ENCODE measurements at places on chromosomes 12 and 14.
A peak's percentile ranks its signal among the peaks of the same experiment; 100 is the strongest.

DNA sequence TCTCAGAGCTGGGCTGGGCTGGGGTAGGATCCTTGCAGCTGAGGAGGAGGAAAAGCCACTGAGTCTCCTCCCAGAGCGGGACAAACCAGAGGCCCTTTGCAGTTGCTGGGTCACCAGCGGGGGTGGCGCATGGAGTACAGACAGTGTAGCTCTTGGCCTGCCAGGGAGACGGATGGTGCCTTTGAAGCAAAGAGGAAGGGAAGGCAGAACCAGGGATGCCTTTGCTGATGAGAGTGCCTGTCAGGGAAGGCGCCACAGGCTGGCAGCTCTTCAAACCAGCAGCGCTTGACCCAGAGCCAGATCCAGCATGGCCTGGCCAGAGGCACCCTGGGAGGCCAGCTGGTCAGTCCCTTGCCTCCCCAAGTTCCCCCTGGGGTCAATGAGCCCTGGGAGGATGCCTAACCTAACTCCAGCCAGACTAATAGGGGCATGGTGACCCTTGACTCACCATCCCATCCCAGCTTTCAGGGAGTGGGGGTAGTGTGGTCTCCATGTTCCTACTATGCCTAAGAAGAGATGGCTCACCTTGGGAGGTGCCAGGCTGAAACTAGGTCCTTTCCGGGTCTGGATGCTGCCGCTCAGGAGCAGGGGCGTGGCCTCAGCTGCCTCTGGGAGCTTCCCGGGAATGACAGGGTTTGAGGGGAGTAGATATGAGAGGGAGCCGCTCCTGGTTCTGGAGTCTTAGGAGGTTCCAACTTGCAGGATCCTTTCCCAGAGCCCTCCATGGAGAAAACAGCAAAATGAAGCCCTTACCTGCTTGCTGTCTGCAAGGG lies 19.8 kb downstream of the VASH1 start:
- no peak overlapping the region for H3K27ac ChIP-seq
- no peak overlapping the region for H3K4me3 ChIP-seq
- H3K4me1 ChIP-seq = no peaks in the 10 kb centered on the region
- peaks cover 48% of the 10 kb centered on the region for H3K36me3 ChIP-seq
- no peak for DNase-seq

DNA sequence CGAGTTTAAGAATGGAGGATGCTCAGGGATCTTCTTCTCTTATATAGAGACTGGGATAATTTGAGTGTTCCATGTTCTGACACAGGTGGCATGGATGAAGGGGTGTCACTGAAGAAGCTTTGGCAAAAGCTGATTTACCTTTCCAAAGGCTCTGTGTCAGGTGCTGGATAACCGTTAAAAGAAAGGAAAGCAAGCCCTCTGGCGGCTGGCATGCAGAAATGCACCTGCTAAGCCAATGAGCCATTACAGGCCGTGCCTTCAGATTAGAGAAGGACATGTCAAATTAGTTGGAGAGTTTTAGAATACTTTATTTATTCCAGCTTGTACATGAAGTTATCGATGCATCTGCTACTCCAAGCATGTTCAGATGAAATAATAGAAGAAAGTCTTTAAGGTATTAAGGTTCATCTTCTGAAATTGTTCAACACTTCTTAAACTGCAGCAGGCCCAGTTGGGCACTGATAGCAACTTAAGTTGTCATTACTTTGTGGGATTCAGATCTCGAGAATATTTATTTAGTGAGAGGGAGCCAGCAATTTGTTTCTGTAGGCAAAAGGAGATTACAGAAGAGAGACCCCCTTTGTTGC lies 678.2 kb downstream of the NRXN3 start:
- no peaks in the 10 kb centered on the region for H3K4me1 ChIP-seq
- no peak overlapping the region for H3K4me3 ChIP-seq

DNA sequence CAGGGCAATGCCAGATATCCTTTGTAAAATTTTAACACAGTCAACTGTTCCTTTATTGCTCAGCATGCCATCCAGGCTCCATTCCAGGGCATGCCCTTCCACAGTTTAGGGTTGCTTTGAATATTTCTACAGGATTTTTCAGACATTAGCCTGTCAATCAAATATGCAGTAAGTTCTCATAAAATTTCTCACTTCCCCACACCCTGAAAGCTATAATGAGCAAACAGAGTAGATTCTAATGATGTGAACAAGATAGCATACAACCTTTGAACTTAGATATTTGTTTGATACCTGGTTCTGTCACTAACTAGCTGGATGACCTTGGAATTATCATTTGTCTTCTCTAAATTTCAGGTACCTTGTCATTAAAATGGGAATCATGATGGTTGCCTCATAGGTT lies 251.2 kb downstream of the SYT1 start:
- no peaks in the 10 kb centered on the region for H3K27me3 ChIP-seq
- no peak overlapping the region for H3K27ac ChIP-seq
- DNase-seq = no peak
- H3K4me1 ChIP-seq = no peaks in the 10 kb centered on the region

GRCh38 chr12:100986595-100987547 lies 192.3 kb downstream of the ANO4 start:
- no peak for DNase-seq
- H3K27me3 ChIP-seq = no peaks in the 10 kb centered on the region
- no peak overlapping the region for H3K27ac ChIP-seq
- no peaks in the 10 kb centered on the region for H3K4me1 ChIP-seq

DNA sequence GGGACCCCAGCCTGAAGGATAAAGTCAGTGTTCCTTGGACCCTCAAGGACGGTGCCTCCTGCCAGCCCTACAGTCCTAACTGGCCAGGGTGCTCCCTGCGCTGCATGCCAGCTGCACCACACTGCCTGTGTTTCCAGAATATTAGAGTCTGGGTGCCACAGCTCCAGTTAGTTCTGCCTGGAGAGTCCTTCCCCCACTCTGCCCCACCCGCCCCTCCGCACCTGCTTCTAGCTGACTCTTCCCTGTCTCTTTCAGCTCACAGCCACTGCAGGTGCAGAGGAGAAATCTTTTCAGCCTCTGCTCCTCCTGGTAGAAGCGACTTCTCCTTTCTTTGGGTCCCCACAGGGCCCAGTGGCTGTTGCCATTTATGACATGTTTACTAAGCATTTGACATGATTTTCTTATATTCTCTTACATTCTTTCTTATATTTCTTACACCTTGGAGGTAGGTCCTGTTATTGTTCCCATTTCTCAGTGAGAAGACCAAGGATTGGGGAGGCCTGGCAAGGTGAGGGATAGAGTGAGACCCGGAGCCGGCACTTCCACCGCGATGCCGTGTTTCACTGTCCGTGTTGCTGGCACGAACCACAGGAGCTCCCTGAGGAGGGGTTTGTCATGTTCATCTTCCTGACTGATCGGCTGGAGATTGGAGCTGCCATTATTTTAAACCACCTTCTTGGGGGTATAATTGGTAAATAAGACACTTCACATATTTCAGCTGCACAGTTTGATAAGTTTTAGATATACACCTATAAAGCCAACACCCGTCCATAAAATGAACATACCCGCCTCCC lies 29.4 kb downstream of the SYNE3 start:
- no peaks in the 10 kb centered on the region for H3K4me1 ChIP-seq
- H3K27me3 ChIP-seq = peaks cover 3% of the 10 kb centered on the region
- DNase-seq = no peak
- H3K27ac ChIP-seq = no peak overlapping the region
- no peak overlapping the region for H3K4me3 ChIP-seq

DNA sequence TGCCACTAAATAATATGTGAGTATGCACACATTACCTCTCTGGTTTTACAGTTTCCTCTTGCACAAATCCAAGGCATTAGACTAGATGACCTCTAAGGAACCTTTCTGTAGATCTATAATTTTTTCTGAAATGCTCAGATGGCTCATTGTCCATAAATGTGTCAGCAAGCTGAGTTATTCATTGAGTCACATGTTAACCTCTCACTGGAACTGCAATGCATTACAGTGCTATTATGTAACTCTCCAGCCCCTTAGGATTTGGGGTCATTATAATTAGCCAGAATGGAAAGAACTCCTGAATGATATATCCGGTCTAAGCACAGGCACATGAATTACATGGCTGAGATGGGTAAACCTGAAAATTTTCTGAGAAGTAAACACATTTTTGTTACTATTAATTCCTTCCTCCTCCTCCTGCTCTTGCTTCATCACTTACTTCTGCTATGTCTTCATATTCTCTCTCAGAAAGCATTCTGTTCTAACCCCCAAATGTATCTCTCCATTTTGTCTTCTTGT lies 20.3 kb upstream of the DRAM1 start:
- H3K4me3 ChIP-seq = no peak overlapping the region

GRCh38 chr12:119100933-119101332 lies 77.8 kb upstream of the HSPB8 start:
- no peak overlapping the region for H3K27ac ChIP-seq

- peak overlapping the region; percentile 97 for H3K27ac ChIP-seq
- H3K4me3 ChIP-seq = peak overlapping the region; percentile 81
- no peak for DNase-seq
- H3K27me3 ChIP-seq = no peaks in the 10 kb centered on the region
These were observed 1.4 kb downstream of the MDM2 start for GRCh38 chr12:68809190-68810026.

DNA sequence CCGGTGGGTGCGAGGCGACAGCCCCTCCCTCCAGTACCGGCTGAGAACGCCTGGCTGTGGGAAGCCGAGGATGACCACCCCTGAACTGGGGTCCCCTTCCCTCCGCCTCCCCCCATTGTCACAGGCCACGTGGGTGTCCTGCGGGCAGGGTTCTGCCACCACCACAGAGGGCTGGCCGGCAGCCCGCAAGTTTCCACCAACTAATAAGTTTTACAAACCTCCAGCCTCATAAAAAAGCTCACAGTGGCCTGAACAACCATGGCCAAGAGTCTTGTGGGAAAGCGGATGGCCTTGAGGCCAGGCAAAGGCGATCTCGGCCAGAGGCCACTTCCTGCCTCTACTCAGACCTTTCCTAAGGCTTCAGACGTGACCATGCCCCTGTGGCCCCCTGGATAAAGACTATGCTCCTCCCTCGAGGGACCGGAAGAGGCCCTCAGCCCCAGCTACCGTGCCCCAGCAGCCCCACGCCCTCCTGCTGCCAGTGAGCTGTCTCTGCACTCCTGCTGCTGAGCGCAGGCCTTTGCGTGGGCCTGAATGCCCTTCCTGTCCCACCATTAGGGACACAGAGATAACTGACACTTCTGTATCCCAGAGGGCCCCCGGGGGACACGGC lies 46.1 kb upstream of the DLK1 start:
- H3K4me3 ChIP-seq = no peak overlapping the region
- H3K27me3 ChIP-seq = peaks cover 14% of the 10 kb centered on the region
- H3K4me1 ChIP-seq = no peaks in the 10 kb centered on the region
- H3K27ac ChIP-seq = no peak overlapping the region

DNA sequence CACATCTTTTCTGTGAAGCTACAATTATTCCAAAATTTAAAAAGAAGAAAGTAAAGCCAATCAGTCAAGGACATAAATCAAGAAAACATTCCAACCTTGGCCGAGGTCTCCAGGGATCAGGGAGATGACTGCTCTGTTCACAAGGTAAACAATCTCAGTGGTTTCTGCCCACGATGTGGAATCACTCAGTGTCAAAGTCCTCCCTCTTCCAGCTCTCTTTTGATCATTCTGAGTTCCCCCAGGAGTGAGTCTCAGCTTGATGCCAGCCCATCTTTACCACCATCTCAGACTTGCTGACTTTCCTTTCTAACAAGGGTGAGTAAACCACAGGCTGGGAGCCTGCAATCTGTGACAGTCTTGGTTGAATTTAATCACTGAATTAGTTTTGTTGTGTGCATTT lies 4.8 kb upstream of the SERPINA9 start:
- no peak overlapping the region for H3K4me3 ChIP-seq
- DNase-seq = no peak
- H3K27me3 ChIP-seq = no peaks in the 10 kb centered on the region
- H3K36me3 ChIP-seq = no peaks in the 10 kb centered on the region

DNA sequence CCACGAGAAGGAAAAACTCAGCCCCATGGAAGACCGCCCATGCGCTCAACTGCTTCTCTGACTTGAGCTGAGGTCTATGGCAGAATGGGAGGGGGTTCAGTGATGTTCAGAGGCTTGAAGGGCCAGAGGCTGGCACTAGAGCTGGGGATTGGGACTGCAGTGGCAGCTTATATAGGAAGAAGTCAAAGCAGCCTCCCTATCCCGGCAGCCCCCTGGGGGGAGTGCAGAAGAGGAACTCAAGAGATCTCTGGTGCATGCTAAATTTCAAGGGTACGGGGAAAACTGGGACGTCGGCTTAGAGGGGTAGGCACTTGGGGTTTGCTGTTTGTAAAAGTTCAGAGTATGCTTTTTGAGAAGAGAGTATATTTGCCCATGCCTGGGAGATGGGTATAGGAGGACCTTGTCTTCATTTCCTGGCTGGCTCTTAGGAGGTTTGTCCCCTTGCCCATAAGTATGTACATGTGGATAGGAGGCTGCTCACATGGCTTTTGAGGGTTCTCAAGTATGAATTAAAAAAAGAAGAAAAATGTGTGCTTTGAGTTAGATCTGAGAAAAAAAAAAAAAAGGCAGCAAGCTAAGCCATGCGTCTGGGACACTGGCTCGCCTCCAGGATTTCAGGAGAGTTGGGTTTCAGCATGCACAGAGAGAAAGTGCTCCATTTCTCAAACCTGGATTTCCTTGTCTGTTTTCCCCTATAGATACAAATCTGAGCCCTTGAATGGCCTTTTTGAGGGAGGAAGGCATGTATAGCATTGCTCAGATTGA lies 3.2 kb upstream of the MEG3 start:
- no peak overlapping the region for H3K4me3 ChIP-seq
- no peaks in the 10 kb centered on the region for H3K4me1 ChIP-seq
- no peaks in the 10 kb centered on the region for H3K36me3 ChIP-seq
- no peak overlapping the region for H3K27ac ChIP-seq
- H3K27me3 ChIP-seq = no peaks in the 10 kb centered on the region
- DNase-seq = no peak

DNA sequence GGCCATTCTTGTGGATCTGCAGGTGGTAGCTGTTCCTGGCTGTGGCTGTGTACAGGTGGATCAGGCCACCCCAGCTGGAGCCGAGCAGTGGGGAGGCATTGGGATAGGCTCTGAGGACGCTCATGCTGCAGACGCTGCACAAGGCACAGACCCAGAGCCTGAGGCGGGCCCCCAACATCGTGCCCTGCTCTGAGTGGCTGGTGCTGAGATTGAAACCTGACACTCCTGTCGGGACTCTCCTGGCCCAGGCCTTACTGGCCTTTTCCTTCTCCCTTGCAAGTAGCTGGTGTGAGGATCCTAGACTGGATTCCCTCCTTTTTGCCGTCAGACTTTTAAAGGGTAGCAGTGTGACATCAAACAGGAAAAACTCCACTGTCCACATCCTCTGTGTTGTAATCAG lies at the start of gene FGF23:
Gene FGF23 (minus strand): TSS at position 308 of the 400 bp plus-strand sequence. CDS start 130 bp downstream, at position 178.
- peaks cover 26% of the 10 kb centered on the region for H3K27me3 ChIP-seq
- H3K4me1 ChIP-seq = no peaks in the 10 kb centered on the region
- no peak within 1 kb of the TSS for H3K27ac ChIP-seq
- no peak for DNase-seq
- H3K36me3 ChIP-seq = no peaks in the 10 kb centered on the region
- H3K4me3 ChIP-seq = no peak within 1 kb of the TSS
